ENCODE measurements at places on chromosomes 7 and 10. TPM values are rescaled to one million over a fixed set of nuclear protein-coding genes. Genes with fewer than 3 reads are reported as not detected.

DNA sequence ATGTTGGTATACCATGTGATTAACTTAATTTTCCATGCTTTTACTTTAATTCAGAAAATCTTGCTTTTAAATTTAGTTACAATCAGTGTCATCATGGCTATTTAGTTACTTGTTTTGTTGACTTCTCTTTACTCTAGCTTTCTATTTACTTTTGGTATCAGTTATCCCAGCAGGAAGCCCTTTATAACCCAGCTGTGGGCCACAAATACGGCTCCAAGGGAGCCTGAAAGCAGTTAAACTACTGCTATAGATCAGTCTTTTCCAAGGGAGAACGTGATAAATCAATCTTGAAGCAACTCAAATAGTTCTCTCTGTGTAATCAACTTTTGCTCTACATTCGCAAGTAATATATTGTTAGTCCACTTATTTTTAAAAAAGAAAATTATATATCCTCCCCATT lies 287.4 kb downstream of the CACNA2D1 start:
- DNase-seq, result no peak

DNA sequence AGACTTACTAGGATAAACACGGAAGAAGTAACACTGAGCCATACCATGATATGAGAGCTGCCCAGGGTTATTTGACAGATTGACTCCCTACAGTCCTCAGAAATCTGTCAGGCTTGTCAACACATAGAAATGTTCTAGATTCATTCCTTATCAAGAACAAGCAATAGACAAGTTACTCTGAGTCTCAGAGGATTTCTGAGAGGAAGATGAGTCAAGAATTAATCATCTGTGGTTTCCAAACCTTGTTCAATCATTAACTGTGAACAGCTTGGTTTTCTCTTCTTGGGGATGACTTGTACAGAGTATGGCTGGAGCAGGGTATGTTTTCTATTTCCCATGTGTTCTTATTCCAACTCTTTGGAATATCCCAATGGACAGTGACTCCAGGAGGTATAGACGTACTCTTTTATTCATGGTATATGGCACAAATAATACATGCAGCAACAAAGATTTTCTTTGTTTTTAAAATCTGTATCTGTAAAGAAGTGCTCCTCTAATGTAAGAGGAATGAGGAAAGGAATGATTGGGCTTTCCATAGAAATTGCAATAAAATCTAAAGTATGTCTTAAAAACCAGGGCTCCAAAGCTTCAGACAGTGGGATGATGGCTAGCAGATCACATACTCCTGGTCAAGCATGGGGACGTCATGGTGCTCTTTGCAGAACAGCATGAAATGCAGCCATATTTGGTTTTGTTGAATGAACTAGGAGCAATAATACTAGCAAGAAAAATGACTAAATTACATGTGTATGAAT lies 11.9 kb upstream of the SFR1 start:
- DNase-seq, result no peak

GRCh38 chr7:152006336-152006735 lies 19.1 kb upstream of the GALNT11 start:
- no peak for DNase-seq

The GTPBP10 gene
- total RNA-seq, result 15.7 TPM

The OR6B1 gene
- not detected for total RNA-seq

GRCh38 chr7:101804088-101804963 lies 13.1 kb upstream of the CUX1 start:
- DNase-seq, result no peak

DNA sequence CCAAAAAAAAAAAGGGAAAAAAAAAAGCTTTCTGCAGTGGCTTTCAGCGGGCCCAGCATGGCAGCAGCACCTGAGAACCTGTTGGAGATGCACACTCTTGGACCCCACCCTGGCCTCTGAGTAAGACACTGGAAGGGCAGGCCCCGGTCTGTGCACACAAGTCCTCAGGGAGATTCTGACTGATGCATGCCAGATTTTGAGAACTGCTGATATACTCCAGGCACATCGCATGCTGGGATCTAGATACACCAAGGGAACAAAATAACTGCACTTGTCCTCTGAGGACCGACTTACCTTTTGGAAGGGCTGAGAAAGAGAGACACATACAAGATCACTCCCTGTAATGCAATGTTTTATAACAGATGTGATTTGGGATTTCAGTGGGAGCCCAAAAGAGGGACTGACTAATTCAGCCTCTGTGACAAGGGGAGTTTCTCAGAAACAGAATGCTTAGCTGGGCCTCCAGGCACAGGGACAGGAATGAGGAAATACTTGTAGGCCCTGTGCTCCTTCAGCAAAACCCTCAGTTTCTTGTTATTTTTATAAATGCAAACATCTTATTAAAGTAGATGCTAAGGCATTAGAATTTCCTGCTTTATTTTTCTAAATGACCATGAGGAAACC lies 8.2 kb downstream of the EGFR start:
- no peak for DNase-seq

The ZFAND2A gene
- total RNA-seq, result 15.2 TPM

DNA sequence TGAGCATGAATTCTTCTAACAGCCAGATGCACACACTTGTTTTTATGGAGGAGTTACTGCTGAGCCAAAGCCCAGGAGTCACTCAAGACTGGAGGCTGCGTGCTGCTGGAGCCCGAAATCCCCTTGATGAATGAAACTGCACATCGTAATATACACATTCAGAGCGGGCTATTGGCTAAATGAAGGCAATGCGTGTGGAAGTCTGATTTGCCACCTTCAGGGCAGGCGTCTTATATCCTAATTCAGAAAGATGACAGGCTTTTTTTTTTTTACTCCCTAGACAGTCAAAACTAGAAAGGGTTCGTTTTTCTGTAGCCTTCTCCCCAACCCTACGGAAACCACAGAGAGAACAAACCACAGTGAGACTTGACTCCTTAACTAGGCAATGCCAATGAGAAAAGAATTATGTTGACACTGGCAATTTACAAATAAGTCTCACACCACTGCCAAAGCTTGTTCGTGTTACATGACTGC lies 227.2 kb upstream of the KLF14 start:
- DNase-seq, result no peak

The KLF14 gene
- not detected for total RNA-seq

GRCh38 chr7:5470167-5470532 lies 46.5 kb upstream of the TNRC18 start:
- DNase-seq, result no peak

GRCh38 chr7:30068117-30068516 lies 39.9 kb downstream of the PLEKHA8 start:
- no peak for DNase-seq

GRCh38 chr10:31011665-31012022 lies 20.0 kb downstream of the ZNF438 start:
- DNase-seq, result no peak

DNA sequence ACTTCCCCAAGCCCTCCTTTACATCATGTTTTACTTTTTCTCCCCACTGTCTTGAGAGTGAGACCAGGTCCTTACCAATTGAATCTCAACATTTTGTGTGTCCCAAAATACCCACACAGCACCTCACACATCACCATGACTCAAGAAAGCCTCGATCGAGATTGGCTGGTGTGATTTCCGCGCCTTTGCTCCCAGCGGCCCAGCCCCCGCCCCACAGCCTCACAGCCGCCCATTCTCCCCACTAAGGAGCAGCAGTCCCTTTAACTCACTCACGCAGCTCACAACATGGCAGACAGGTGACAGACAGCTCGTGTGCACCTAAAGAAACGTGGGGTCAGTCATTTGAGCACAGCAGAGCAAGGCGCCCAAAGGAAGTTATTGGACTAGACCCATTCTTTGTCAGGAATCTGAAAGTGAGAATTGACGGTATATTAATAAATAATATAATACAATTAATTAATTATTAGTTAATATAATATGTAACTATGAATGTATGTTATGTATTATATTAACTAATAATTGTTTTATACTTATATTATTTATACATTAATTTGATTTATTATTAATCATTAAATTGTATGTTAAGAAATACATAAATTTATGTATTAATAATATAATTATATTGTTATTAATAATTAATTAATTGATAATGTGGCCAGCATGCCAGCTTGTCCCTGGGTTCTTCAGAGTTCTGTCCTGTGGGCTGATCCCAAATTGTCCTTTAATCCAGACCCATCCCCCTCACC lies 204.9 kb upstream of the RNF32 start:
- no peak for DNase-seq

GRCh38 chr10:36358736-36359135 lies 716.6 kb upstream of the FZD8 start:
- no peak for DNase-seq

GRCh38 chr7:107690611-107691010 lies 30.0 kb downstream of the SLC26A4 start:
- no peak for DNase-seq

GRCh38 chr10:31602541-31603234 lies 283.7 kb downstream of the ZEB1 start:
- DNase-seq, result no peak

The DNAH11 gene
- not detected for total RNA-seq

GRCh38 chr10:128505346-128505745 lies 379.1 kb upstream of the MKI67 start:
- no peak for DNase-seq

- no peak for DNase-seq
These were observed 1139.7 kb upstream of the CELF2 start for GRCh38 chr10:9877978-9878377.

The MCU gene
- total RNA-seq, result 43.4 TPM

DNA sequence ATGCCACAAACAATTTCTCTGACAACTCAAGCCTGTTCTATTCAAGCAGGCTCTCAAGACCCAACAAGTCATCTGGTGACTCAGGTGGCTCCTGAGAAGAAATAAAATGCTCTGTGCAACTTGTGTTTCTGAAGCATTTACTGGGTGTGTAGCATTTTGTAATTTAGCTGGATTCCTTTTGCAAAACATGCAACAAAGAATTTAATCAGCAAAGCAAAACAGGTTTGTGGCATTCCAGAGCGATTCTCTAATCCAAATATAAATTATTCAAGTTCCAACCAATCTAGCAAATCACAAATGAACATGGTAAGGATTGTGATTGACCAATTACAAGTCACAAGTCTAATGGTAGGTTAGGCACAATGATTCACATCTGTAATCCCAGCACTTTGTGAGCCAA lies 39.8 kb upstream of the C10orf67 start:
- no peak for DNase-seq

- no peak for DNase-seq
These were observed 166.4 kb downstream of the GALNT17 start for GRCh38 chr7:71298378-71298777.

- DNase-seq, result no peak
These were observed 134.0 kb downstream of the GRID1 start for GRCh38 chr10:86232644-86233043.

DNA sequence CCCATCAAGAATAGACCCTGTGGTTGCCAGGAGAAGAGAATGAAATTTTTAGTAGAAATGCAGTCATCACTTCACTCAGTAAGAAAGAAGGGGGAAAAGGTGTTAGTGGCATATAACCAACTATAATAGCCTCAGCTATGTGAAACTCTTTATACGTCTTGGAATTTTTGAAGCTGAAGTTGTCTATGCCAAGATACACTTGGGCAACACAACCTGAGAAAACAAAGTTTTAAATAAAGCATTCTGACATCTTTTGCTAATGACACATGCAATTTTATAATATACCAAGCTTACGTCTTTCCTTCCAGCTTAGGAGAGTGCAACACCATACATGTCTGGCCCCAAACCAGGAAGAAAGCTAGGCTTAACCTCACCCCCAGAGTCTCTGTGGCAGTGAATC lies 40.8 kb upstream of the ZNF438 start:
- DNase-seq, result no peak

- DNase-seq, result no peak
These were observed 25.2 kb upstream of the OPTN start for GRCh38 chr10:13074563-13075451.

DNA sequence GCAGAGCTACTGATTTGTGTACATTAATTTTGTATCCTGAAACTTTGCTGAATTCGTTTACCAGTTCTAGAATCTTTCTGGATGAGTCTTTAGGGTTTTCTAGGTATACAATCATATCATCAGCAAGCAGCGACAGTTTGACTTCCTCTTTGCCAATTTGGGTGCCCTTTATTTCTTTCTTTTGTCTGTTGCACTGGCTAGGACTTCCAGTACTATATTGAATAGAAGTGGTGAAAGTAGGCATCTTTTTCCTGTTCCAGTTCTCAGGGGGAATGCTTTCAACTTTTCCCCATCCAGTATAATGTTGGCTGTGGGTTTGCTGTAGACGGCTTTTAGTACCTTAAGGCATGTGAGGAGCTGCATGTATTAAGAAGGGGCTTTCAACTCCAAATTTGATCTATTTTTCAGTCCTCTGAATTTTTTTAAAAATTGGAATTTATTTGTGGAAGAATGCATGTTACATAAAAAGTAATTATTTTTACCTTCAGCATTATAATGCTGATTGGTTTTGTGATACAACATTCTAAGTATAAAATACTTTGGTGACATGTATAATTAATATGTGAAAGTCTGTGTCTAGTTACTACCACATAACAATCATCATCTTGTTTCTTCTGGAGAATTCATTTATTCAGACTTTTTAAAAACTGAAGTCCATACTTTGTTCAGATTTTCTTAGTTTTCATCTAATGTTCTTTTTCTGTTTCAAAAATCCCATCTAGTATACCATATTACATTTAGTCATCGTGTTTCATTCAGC lies 49.6 kb downstream of the CPED1 start:
- DNase-seq, result no peak

The ZNF786 gene
- total RNA-seq, result 7.2 TPM

The CYP3A5 gene
- not detected for total RNA-seq

GRCh38 chr10:60958892-60959601 lies 15.1 kb upstream of the RHOBTB1 start:
- no peak for DNase-seq

DNA sequence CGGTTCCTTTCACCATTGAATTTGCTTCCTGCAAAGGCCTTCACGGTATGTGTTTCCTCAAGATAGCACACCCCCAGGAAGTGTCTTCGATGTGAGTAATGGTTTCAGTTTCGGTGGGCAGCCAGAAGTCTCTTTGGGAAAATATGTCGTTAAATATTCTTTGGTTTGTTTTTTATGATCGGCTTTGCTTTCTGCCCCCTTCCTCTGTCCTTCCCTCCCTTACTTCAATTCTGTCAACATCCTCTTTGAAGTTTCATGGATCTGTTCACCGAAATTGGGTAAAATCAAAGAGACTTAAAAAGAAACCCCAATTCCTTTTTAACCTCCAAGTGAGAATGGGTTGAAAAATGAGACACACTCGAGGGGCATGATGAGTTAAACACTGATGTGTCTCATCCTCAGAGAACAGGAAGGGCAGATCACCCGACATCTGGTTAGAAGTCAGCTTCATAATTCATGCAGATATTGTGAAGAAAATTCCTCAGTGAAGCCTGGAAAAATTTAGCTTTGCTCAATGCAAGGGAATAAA lies 170.8 kb upstream of the HABP2 start:
- DNase-seq, result no peak

DNA sequence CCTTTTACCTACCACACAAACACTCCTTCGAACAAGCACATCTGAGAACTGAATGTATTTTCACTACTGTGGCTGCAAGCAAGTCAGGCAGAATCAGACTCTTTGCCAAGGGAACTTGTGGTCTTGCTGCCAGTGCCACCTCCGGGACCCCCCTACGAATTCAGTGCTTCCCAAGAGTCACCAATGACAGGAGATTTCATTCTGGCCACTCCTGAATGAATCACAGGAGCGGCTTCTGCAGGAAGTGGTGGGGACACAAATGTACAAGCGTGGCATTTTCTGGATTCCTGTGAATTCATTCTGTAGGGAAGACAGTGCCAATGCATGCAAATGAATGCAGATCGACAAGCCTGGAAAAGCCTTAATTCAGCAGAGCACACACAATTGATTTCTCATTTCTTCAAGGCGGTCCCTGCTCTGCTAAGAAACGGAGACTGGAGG lies 161.2 kb downstream of the CAMK1D start:
- no peak for DNase-seq

The PLPP4 gene
- 3.0 TPM for total RNA-seq

The GRID2IP gene
- 0.15 TPM for total RNA-seq

The GPER1 gene
- total RNA-seq, result 5.7 TPM

The THSD7A gene
- total RNA-seq, result 0.35 TPM

Measured in chondrocyte (in vitro differentiated cells).